ENCODE measurements at places on chromosomes 13 and 19.

DNA sequence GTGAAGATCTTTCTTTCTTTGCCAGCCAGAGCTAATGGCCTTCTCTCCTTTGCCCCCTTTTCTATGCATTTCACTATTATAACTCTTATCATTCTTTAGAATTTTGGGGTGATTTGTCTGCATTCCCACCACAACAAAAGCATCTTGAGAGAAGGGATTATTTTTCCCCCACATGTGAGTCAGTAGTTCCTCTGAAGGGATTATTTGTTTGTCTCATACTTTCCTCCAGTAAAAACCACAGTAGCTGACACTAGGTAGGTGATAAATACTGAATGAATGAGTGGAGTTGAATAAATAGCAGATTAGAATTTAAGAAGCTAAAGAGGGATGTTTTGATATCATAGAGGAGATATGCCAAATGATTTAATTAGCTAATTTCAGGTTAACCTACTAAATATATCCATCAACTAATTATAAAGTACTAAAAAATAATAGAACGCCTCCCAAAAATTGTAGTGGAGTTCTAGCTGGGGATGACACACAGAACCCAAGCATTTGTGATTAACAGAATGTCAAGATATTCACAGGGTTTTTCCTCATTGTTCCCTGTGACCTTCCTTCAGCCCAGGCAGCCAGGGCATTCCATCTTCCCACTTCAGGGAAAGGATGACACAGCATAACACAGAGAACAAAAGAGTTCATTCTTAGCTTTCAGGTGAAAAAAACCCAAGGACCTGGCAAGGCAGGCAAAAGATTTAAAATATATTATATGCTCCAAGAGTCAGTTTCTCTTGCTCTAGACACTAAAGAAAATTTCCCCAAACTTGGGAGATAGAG lies 3.5 kb upstream of the TBC1D4 start:
- no peak for DNase-seq

- no peak for DNase-seq
These were observed 698.8 kb downstream of the LIG4 start for GRCh38 chr13:107516517-107516916.

- DNase-seq = no peak
These were observed 259.6 kb downstream of the TSHZ3 start for GRCh38 chr19:31089681-31090080.

- DNase-seq = no peak
These were observed 25.1 kb downstream of the CARS2 start for GRCh38 chr13:110680852-110681251.

DNA sequence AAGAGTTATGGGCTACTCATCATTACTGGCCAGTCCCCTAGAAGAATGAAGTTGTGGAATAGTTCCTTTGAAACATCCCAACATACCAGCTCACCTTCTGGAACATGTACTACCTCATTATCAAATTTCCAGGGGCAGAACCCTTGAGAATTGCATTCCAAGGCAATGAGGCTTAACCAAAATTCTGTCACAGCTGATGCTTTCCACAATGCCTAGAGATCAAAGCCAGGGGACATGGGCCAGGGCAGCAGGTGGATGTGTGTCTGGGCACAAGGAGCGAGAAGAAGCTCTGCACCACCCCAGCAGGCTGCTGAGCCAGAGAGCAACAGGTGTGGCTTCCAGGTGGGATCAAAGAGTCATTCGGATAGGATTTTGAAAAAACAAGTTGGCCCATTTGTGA lies 362.1 kb downstream of the EFNB2 start:
- no peak for DNase-seq

DNA sequence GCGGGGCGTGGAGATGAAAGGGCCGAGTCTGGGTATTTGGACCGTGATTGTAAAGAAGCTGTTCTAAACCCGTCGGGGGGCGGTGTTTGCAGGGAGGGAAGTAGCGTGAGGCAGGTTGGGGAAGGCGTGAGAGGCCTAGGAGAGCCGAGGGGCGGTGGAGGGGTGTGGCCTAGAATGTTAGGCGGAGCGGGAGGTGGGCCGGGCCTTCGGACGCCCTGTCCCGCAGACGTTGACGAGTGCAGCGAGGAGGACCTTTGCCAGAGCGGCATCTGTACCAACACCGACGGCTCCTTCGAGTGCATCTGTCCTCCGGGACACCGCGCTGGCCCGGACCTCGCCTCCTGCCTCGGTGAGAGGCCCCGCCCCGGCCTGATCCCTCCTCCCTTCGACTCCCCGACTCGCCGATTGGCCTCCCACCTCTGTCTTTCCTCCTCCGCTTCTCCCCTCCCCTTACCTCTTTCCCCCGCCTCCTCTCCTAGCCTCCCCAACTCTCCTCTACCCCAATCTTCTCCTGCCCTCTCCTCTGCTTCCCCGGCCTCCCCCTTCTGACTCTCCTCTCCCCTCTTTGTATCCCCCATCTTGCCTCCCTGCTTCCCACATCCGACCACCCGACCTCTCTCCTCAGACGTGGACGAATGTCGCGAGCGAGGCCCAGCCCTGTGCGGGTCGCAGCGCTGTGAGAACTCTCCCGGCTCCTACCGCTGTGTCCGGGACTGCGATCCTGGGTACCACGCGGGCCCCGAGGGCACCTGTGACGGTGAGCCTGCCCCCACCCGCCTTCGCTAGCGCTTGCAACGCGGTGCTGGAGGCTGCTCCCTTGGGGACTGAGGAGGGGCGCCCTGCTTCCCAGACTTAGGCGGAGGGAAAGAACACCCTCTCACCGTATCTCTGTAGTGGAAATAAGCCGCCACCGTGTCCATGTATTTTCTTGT lies 12.8 kb downstream of the LTBP4 start:
- DNase-seq = peak; percentile 63

DNA sequence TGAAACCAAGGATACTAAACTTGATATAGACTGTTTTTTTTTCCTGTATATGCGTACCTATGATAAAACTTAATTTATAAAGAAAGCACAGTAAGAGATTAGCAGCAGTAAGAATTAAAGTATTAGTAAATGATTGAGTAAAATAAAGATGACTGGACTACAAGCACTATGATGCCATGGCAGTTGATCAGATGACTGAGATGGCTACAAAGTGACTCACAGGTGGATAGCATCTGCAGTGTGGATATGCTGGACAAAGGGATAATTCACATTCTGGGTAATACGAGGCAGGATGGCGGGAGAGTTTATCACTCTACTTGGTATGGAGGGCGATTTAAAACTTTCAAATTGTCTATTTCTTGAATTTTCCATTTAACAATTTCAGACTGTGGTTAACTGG lies 11.8 kb downstream of the HTR2A start:
- DNase-seq = no peak

GRCh38 chr19:50214699-50215543 lies 11.5 kb downstream of the MYH14 start:
- no peak for DNase-seq

- no peak for DNase-seq
These were observed 24.8 kb upstream of the ZNF527 start for GRCh38 chr19:37346091-37346490.

DNA sequence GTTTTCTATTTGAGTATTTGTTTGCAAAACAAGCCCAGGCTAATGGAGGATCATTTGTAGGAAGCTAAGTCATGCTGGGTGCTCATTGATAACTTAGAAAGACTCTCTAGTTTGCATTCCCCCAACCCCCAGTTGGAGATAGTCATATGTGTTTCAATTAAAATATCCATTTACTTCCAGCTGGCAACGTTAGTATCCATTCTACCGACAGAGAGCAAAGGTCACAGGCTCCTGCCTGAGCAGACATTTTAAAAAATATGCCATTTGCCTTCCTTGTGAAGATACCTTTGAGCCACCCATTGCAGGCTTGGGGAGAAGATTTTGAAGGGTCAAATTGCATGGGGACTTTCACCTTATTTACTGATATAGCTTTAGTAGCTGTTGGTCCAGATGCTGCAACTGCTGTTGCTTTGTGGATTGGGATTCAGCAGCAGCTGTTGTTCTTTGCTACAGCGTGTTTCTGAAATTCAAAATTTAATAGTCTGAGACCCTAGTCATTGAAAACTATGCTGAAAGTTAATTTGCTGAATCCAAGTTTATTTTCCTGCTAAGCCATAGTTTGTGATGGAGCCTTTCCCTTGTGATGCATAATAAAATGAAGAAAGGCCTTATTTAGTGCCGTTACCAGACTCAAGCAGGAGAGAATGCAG lies 335.1 kb downstream of the GPC6 start:
- no peak for DNase-seq

DNA sequence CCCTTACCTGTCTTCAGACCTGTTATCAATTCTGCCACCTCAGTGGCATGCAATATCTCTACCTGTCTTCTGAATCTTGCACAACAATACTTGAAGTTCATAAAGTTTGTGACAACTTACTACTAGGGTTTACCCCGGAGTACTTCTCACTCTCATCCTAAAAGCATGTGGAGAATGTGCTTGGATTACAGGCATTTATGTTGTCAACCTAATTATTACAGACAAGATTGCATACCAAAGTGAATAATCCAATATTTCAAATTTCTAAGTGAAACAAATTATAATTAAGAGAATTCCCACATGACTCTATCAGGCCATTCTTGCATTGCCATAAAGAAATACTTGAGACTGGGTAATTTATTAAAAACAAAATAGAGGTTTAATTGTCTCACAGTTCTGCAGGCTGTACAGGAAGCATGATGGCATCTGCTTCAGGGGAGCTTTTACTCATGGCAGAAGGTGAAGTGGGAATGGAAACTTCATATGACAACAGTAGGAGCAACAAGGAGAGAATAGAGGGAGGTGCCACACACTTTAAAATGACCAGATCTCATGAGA lies 661.0 kb upstream of the SPRY2 start:
- DNase-seq = no peak

DNA sequence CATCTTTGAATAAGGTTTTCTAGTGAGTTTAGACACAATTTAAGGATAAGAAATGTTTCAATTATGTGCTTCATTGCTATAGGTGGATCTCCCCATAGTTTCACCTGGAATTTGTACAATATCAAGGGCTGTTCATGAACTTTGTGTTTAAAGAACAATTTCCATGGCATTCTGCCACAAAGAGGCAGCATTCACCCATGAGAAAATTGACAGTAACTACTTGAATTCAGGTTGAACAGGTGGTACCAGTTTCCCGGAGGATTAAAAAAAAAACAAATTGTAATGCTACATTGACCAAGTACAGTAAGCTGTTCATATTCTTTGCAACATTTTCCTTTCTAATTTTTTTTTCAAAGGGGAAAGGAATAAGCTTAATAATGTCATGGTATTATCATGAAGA lies 9.1 kb downstream of the SLITRK5 start:
- no peak for DNase-seq

- no peak for DNase-seq
These were observed 270.4 kb upstream of the SPRY2 start for GRCh38 chr13:80611310-80611709.

Measured in stimulated activated CD4-positive, alpha-beta T cell treated with anti-CD3 and anti-CD28 coated beads, Interleukin-1b, Interleukin-23, amount 100 ng/mL, for 1 hour (primary cell).